Activated naive CD4-positive, alpha-beta T cell (primary cell): ENCODE measurements at places on chromosomes 11 and 22.

DNA sequence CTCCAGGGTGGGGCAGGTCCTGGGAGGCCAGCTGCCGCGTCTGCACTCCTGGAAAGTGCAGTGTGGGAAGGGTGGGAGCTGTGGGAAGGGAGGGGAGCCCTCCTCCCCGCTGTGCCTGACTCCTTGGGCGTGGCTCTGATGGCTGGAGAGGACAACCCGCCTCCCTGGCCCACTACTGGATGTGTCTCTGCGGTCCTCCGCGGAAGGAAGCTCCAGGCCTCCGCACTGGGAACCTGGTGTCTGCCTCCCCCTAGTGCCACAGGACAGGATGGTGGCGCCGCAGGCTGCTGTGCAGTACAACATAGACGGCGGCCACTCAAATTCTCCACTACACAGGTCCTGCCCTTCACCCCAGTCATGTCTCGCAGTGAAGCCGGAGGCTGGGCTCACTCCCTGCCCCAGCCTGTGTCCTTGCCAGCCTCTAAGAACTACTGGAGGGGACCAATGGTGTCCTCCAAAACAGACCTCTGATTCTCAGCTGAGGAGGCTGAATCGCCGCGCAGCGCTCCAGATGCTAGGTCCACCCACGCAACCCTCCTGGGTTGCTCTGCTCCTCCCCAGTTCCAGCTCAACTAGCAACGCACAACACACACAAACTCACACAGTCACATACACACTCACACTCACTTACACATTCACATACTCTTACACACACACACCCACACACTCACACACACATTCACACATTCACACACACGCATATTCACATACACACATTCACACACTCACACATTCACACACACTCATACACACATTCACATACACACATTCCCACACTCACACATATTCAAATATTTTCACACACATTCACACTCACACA, 12.4 kb upstream of the DSCAML1 start:
- no peak for DNase-seq

GRCh38 chr22:48459259-48459658, 1368.4 kb downstream of the BRD1 start:
- no peak for DNase-seq

DNA sequence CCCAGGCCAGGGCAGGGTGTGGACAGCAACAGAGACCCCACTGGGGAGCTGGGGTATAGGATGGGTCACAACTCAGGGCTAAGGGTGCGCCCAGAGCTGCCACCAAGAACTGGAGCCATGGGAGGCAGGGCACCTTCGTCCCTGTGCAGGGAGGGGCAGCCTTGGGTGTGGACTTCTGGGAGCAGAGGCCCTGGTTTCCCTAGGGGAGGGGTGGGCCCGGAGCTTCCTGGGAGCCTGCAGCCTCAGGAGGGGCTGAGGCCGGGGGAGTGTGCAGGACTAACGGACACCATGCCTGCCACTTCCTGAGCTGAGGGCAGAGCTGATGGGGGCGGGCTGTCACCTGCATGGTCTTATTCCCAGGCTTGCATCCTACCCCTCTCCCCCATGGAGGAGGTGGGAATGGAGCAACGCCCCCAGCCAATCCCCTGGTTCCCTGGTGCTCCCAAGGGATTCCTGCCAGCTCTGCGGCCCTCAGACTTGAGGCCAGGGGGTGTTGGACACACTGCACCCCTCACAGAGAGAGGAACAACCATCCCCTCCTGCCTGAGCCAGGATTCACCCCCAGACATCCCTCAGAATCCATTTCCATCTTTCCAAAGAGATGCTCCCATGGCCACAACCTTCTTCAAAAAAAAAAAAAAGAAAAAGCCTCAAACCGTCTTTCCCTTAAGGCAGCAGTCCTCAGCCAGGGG, 225.7 kb downstream of the CTTN start:
- DNase-seq: no peak

DNA sequence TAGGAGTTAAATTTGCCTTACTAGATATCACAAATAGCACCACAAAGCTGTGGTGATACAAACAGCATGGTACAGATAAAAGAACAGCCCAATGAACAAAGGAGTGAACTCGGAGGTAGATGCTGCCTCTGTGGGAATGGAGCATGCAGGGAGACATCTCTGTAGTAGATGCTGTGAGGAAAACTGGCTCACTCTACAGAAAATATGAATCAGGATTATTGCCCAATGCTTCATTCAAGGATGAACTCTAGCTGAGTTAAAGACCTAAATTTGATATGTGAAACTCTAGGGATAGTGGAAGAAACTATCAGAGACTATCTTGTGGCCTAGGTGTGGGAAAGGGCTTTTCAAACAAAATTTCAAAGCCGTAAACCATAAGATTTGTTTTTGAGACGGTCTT, 15.3 kb upstream of the CAPN5 start:
- DNase-seq: no peak

DNA sequence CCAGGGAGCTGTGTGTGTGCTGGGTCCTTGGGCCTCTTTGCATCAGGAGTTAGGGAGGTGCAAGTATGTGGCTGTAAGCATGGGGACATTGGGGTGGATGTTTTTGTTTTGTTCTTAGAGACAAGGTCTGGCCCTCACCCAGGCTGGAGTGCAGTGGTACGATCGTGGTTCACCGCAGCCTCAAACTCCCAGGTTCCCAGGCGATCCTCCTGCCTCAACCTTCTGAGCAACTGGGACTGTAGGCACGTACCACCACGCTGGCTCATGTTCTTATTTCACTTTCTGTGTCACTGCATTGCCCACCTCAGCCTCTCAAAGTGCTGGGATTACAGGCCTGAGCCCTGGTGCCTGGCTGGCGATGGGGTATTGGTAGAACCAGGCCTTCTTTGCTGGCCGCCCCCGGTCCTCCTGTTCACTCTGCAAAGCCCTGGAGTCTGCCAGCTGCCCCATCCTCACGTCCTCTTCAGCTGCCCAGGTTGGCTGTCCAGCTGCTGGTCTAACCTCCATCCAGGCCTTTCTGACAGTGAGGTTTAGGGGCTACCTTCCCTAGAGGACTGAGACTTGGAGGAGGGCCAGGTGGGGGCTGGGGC, 851 bp upstream of the GRAMD4 start:
- DNase-seq: no peak

DNA sequence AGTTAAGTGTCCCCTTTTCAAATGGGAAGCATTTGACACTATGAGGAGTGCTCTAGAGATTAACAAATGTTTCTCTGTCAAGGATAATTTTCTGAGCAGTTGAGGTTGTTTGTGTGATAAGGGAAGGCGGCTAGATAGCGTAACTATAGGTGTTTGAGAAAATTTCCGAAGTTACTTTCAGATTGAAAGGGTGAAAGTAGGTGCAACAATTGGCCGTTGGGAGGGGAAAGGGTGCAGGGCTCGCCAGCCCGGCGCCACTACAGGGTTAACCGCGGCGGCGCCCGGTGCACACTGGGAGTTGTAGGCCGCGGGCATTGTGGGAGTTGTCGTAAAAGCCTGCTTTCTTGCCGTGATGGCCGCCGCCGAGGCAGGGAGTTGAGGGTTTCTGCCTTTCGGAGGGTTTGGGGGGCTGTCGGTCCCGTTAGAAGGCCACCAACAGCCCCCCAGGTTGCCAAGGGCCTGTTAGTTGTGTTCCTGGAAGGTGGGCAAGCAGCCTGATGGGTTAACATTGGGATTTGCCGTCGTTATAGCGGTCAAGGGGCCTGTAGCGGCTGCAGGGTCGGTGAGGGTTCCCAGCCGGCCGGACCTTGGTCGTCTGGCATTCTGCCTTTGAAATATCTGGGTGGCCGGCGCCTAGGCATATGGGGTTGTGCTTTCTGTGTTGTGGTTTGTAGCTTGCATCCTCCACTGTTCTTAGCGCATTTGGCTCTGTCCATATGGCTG, 36.5 kb upstream of the HSD17B12 start:
- peak; percentile 68 for DNase-seq

DNA sequence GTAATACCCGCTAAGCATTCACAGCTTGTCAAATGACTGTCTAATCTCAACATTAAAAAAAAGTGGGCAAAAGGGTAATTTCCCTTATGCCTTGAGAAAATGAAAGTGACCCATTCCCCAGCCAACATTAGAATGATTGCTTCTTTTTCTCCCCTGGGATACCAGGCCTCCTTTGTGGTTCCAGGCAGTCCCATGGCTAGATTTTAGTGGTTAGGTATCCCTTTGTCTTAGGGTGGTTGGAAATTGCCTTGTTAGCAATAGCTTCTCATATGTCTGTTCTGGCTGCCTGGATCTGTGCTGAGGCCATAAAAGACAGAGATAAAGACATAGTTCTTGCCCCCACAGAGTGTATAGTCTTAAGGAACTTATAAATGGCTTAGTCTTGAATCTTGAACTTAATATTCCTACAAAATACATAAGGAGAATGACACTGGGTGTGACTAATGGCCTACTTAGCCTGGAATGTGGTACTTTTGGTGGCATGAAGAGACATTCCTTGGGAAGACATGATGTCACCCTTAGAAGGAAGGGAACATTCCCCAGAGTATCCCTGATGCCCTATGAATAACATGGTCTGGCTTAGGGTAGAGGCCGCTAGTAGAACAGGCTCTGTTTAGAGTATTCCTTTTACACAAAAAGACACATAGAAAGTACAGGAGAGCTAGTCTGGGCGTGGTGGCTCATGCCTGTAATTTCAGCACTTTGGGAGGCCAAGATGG, 90.3 kb downstream of the ZBTB16 start:
- DNase-seq: no peak

DNA sequence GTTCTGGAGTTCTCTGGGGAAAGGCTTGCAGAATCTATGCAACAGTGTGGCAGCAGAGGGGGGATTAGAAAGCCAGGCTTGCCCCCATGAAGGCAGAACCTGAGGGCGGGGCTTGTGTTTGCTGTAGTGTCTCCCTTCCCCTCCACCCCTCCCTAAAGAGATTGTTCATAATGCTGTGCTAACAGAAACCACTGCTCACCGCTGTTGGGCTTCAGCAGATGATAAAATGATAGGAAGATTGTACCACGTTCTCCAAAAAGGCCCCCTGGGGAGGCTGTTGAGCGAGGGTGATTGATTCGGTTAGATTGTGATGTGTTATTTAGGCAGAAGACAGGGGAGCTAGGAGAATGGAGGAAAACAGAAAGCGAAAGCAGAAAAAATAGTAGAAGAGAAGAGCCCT, 215.2 kb upstream of the NCAM1 start:
- DNase-seq: no peak

GRCh38 chr22:45516923-45517675, 14.4 kb downstream of the FBLN1 start:
- no peak for DNase-seq

DNA sequence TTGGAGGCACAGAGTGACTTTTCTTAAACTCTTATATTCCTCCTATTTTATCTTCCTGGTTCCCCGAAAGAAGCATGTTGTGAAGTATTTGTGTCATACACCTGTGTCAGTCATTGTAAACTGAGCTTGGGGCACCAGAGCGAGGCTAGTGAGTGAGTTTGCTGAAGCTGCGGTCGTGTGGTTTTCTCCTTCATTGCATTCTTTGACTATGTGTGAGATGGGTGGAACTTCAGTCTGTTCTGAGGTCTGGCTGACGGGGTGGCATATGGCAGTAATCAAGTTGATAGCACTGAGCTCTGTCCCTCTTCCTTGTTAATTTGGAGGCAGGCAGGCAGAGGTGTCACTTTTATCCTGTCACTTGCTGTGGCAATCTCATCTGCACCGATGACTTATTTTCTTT, 4.2 kb downstream of the VPS26B start:
- DNase-seq: no peak

- DNase-seq: no peak
Observed at GRCh38 chr11:47917599-47918369, 62.6 kb upstream of the PTPRJ start.

DNA sequence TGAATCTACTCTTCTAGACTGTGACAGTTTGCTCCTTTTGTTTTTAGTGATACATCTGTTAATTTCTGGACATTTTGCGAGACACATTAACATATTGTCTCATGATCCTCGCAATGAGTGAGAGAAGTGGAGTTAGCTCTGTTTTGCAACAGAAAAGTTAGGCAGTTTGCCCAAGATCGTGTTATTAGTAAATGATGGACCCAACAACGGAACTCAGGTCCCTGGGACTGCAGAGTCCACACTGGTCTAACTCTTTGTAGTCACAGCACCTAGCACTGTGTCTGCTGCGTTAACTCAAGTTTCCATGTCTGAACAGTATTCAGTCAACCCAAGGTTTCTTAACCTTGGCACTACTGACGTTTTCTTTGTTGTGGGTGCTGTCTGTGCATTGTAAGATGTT, 3.2 kb downstream of the DEPDC7 start:
- DNase-seq: no peak

GRCh38 chr11:72511393-72512047, 77.2 kb upstream of the CLPB start:
- no peak for DNase-seq

GRCh38 chr11:32072872-32073643, 17.8 kb upstream of the RCN1 start:
- DNase-seq: no peak

- DNase-seq: no peak
Observed at GRCh38 chr11:88428959-88429358, 91.4 kb upstream of the CTSC start.

GRCh38 chr11:60874421-60875365, 7.4 kb downstream of the ZP1 start:
- DNase-seq: no peak

GRCh38 chr11:7964873-7965272, 374 bp downstream of the NLRP10 start:
- DNase-seq: no peak

GRCh38 chr11:72491001-72491400, 56.7 kb upstream of the CLPB start:
- no peak for DNase-seq

DNA sequence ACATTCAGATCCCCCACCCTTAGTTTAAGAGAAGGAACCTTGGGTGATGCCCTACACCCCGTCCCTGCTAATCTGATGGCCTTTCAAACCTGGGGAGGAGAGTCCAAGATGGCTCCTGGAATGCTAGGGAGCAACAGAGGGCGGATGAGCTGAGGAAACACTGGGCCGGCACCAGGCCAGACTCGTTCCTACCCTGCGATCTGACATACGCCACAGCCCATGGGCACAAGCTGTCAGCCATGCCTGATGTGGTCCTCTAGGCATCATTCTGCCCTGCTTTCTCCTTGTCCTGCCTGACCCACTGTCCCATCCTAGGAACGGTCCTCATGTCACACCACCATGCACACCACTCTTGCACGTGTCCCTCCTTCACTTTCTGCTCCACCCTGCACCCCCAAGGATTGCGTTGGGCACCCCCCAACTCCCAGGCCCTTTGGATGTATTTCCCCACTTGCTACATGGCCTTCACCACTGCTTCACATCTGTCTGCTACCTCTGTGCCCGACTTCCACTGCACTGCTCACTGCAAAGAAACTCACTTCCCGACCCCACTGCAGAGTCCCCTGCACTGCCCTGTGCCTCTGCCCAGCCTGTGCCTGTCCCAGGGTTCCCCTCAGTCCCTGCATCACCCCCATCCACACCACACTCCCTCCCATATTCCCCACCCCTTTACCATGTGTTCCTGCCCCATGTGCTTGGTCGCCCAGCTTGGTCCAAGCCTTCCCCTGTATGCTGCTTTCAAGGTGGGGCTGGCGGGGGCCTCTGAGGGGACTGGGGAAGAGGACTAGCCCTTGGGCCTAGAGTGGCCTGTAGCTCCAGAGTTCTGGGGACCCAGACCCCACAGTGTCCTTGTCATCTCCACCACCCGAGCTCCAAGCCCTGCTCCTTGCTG, 29.2 kb downstream of the USP35 start:
- no peak for DNase-seq
